ELR (cell line): ENCODE measurements at places on chromosomes 16 and 17.

GRCh38 chr17:5560361-5560988 lies 23.8 kb downstream of the NLRP1 start:
- no peak for DNase-seq

GRCh38 chr17:77718669-77718961 lies 239.9 kb upstream of the TNRC6C start:
- DNase-seq = no peak

DNA sequence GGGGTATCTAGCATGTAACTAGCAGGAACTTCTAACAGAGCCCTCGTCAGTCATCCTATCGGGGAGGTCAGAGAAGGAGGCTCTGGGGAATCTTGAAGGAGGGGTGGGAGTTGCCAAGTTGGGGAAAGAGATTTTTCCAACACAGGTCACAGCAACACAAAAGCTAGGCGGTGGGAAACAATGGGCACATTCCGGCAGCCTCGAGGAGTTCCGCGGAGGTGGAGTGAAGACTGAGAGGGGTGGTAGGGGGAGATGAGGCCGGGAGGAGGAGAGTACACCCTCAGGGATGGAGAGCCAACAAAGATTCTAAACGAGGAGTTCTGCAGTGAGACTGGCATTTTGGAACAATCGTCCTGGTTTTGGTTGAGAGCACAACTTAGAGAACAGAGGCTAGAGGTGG lies 13.5 kb upstream of the CALB2 start:
- DNase-seq = no peak

DNA sequence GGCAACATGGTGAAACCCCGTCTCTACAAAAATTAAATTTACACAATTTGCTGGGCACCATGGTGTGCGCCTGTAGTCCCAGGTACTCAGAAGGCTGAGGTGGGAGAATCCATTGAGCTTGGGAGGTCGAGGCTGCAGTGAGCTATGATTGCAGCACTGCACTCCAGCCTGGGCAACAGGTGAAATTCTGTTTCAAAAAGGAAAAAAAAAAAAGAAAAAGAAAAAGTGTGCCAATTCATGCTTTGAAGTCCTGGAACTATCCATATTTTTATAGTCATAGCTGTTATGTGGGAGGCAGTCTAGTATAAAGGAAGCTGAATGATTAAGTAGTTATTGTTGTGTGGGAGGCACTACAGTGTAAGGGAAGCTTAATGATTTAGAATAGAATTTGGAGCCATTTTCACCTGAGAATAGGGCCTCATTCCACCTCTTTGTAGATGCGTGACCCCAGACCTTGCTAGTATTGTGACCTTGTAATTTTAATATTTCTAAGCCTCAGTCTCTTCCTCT lies 31.6 kb downstream of the IQCK start:
- DNase-seq = no peak

GRCh38 chr16:12729448-12729847 lies 74.2 kb downstream of the CPPED1 start:
- peak; percentile 42 for DNase-seq

- no peak for DNase-seq
These were observed 5.7 kb upstream of the SNAI3 start for GRCh38 chr16:88691924-88692560.

DNA sequence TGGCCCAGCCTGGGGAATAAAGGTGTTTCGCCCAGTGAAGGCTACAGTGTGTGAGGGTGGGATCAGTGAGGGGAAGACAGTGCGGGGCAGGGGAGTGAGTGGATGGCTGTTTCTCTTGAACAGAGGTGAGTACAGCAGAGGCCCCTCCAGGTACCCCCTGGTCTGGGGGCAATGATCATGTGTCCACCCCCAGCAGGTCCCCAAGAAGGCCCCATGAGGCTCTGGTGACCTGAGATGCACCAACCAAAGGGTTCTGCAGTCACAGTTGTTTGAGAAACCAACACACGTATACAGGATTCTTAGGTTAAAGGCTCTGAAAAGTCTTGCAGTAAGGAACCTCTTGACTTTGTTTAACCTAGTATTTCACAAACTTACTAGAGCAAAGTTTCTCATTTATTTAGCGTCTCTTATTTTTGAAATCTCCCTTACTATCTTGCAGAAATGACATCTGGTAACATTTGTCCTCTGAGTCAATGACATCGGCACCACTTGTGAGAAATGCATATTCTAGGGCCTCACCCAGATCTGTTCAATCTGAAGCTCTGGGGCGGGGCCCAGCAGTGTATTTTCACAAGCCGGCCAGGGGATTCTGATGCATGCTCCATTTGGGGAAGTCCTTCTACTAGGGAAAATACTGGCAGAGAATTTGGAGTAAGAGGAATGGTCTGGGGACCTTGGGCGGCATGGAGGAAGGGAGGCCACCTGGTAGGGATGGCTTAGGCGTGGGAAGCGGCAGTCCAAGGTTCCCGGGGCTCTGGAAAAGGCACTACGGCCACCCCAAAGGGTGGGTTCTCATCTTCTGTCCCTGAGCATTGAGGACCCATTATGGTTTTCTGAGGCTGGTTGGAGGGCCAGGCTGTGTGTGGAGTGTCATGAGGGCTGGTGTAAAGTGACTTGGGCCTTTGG lies 217.3 kb downstream of the NTN1 start:
- no peak for DNase-seq

DNA sequence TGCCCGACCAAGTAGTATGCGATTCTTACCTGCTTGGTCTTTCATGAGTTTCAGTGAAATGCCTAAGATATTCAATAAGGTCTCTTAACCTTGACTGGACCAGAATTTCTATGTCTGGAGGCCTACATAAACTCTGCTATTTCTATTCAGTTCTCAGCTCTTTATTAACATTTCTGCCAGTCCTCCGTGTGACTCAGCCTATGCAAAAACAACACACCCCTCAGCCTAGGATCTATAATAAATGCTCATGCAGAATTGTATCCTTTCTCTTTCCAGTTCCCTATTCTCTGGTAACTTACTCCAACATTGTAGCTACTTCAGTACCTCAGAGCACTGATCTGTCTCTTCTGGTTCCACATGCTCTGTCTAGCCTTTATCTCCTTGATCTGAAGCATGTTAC lies 1507.4 kb downstream of the CDH11 start:
- DNase-seq = no peak

DNA sequence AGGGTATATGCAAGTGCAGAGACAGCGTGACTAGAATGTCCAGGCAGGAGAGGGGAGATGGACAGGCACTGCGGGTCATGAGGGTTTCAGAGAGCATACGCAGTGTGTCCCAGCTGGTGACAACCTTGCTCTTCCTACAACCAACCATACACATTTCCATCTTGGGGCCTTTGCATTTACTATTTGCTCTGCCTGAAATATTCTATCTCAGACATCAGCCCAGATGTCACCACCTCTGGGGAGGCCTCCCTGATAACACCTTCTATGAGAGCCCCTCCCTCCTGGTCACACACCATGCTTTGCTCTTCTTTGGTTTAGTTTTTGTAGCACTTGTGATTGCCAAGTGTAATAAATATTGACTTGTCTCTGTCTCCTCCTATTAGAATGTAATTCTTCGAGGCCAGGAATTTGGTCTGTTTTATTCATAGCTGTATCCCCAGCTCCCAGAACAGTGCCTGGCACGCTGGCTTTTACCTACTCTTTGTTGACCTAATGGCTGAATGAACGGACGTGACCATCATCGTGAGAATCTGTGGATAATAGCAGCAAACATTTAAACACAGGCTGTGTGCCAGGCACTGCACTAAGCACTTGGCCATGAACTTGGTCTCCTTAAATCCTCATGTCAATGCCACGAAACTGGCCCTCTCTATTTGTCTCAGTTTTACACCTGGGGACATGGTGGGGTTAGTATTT lies 51.9 kb downstream of the PLCG2 start:
- DNase-seq = no peak

DNA sequence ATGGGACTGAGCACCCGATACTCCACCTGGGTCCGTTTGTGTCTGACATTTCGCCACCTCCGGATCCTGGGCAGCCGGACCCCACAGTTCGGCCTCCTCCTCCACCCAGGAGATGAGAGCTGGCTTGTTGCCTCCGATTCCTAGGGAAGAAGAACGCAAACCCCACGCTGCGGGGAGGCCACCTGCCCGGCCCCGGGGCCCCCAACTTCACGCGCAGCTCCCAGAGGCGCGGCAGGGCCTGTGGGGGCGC lies 542 bp downstream of the ZNF764 start:
- DNase-seq = peak; percentile 26

DNA sequence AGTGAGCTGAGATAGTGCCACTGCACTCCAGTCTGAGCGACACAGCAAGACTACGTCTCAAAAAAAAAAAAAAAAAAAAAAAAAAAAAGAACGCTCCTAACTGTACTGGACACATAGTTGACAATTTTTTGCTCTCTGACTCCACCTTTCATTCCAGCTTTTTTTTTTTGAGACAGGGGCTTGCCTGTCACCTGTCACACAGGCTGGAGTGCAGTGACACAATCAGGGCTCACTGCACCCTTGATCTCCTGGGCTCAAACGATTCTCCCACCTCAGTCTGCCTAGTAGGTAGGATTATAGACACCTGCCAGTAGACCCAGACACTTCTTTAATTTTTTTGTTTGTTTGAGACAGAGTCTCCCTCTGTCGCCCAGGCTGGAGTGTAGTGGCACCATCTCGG lies 2.6 kb upstream of the CRLF3 start:
- DNase-seq = no peak

DNA sequence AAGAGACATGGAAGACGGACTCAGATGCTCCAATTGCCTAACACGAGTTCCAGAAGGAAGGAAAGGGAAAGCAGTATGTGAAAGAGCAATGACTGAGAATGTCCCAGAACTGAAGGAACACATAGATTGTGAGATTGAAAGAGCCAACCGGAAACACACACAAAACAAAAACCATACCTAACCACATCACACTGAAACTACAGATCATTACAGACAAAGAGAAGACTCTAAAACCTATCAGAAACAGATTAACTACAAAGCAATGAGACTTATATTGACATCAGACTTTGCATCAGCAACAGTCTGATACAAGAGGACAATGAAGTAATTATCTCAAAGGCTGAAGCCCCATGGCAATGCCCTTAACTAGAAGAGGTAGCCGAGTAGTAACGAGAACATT lies 45.6 kb upstream of the CLEC18B start:
- no peak for DNase-seq

DNA sequence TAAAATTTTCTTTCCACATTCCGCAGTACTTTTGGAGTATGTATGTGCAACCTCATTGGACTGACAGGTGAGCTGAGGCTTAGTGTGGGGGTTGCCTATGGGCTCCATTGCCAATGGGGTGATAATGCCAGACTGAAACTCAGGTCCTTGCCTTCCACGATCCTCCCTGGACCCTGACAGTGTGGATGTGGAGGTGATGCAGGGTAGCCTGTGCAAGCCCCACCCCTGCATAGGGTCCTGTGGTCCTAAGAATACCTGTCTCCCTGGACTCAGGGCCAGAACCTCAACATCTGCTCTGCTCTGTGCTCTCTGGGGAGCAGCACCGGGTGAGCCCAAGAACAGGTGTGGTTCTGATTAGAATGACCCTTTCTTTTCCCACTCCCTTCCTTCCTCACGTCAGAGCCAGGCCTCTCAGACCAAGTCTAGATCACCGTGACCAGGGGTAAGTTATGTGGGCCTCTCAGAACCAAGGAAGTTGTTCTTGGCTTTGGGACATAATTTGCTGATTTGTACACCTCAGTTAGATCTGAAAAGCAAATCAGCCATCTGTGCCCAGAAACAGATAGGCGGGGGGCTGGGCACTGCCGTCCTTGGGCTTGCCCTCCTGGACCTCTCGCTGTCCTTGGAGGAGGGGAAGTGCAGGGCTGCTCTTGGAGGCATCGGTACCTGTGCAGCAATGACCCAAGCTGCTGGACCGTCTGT lies 8.4 kb upstream of the TNS4 start:
- DNase-seq = no peak

GRCh38 chr16:703406-703805 lies 2.2 kb downstream of the FBXL16 start:
- no peak for DNase-seq

- no peak for DNase-seq
These were observed 439 bp upstream of the TMEM231 start for GRCh38 chr16:75556431-75556950.

DNA sequence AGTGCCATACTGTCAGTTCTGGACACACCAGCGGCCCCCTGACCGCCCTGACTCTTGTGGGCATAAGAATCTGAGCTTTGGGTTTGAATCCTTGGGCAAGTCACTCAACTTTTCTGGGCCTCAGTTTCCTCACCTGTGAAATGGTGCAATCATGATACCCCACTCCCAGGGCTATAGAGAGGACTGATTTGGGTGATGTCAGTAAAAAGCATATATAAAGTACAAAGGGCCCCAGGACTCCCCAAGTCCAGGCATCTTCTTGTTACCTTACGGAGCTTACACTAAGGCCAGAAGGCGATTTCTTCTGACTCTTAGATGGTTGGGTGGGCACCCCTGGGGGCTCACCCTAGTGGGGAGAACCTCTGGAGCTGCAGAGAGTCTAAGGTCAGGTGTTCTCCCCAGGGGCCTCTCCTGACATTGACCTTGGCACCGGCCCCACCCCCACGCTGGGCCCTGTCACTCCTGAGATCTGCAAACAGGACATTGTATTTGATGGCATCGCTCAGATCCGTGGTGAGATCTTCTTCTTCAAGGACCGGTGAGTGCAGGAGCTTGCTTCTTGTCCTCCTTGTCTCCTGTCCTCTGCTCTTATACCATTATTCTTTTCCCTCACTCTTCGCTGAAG lies 13.9 kb downstream of the MMP2 start:
- no peak for DNase-seq

DNA sequence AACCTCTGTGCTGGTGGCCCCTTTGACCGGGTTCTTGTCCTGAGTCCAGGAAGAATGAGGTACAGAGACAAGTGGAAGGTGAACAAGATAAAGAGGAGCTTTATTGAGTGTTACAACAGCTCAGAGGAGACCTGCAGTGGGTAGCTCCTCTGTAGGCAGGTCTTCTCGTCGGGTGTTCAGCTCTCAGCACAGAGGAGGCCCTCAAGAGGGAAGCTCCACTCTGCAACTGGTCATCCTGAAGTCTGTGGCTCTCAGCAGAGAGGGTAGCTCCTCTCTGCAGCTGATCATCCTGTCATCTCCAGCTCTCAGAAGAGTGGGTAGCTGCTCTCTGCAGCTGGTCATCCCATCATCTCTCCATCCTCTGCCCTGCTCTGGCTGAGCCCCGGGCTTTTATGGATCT lies 39.7 kb downstream of the SCPEP1 start:
- DNase-seq = no peak

DNA sequence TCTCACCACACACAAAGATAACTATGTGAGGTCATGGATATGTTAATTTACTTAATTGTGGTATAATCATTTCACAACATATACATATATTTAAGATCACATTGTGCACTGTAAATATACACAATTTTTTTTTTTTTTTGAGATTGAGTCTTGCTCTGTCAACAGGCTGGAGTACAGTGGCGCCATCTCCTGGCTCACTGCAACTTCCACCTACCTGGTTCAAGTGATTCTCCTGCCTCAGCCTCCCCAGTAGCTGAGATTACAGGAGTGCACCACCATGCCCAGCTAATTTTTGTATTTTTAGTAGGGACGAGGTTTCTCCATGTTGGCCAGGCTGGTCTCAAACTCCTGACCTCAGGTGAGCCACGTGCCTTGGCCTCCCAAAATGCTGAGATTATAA lies 11.5 kb upstream of the PRSS54 start:
- DNase-seq = peak; percentile 22

GRCh38 chr16:67474551-67475455 lies 6.2 kb downstream of the ATP6V0D1 start:
- no peak for DNase-seq
